HAP-1 (cell line): ENCODE measurements at places on chromosomes 5 and 9.
A peak's percentile ranks its signal among the peaks of the same experiment; 100 is the strongest.

GRCh38 chr5:151924564-151925301 lies at the start of gene GLRA1:
TSS of gene GLRA1 (minus strand) at chr5:151924851. CDS start at chr5:151924549, 302 bp downstream.
- peak; percentile 14 for DNase-seq

GRCh38 chr5:135376961-135377624 lies 21.9 kb downstream of the MACROH2A1 start:
- no peak for DNase-seq

GRCh38 chr5:69326365-69326764 lies 6.2 kb downstream of the CCDC125 start:
- no peak for DNase-seq

- DNase-seq: no peak
These were observed 10.6 kb upstream of the SLC2A6 start for GRCh38 chr9:133489253-133490190.

- no peak for DNase-seq
These were observed 136.9 kb upstream of the RFX3 start for GRCh38 chr9:3662671-3663070.

DNA sequence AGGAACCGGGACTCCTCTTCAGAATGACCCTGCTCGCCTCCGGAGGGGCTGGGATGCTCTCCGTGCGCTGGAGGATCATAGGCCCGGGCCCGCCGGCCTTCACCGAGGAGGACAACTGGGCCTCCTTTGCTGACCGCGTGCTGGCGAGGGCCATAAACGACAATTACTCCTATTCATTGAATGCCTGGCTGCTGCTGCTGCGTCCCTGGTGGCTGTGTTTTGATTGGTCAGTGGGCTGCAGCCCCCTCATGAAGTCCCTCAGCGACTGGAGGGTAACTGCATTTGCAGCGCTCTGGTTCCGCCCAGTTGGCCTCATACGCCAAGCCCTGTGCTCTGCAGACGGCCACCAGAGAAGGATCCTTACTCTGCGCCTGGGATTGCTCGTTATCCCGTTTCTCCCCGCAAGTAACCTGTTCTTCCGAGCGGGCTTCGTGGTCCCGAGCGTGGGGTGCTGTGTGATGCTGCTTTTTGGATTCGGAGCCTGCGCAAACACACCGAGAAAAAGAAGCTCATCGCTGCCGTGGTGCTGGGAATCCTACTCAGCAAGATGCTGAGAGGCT lies 16.6 kb downstream of the OR2V1 start:
- DNase-seq: no peak

DNA sequence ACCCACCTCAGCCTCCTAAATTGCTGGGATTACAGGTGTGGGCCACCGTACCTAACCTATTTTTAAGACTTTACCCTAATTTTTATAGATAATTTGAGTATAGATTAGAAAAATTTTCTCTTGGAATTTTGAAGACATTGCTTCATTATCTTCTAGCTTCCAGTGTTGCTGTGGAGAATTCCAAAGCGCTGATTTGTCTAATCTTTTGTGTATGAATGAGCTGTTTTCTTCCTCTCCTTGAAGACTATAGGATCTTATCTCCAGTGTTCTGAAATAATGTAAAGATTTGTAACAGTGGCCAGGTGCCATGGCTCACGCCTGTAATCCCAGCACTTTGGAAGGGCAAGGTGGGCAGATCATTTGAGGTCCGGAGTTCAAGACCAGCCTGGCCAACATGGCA lies 5.7 kb upstream of the SNX24 start:
- no peak for DNase-seq

GRCh38 chr5:103451261-103451660 lies 111.3 kb downstream of the NUDT12 start:
- peak; percentile 33 for DNase-seq

DNA sequence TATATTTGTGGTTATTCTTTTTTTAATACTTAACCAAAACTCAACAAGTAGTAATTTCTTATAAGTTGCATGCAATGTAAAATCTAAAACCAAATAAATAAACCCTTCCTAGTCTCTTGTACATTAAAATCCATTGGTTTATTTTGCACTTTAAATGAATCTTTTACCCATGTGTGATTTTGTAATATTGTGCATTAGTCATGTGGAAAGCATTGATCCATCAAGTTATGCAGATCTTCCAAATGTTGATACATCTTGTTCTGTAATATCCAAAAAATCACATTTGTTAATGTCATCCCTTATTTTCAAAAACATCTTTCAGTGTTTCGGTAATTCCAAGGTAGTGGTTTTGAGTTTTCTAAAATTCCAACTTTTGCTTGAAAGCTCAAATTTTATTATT lies 63.3 kb downstream of the CWC27 start:
- no peak for DNase-seq

DNA sequence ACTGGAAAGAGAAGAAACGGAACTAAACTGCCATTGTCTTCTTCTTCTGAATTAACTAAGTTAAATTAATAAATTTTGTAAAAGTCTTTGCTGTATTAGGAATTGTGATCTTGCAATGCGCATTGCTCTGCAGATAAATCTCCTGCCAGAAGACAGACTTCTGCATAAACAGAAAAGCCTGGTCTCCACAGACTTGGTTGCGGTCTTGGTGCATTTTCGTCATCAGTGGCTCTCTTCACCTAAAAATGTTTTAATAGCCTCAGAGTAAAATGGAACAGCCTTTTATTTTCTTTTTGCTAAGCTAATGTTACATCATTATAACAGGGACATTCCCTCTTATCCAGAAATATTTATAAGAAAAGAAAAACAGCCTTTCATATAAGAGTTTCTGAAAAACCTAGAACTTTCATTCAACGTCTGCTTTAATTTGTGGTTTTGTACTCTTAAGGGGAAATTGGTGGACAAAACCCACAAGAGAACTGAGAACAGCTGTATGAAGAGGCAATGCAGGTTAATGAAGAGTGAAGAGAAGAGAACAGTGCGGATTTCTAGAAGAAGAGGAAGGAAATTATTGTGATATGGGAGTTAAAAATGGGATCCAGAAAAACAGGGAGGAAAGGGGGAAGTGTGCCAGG lies 10.1 kb downstream of the IFNA5 start:
- DNase-seq: no peak

GRCh38 chr5:2895196-2895595 lies 143.7 kb upstream of the IRX2 start:
- no peak for DNase-seq

- no peak for DNase-seq
These were observed 160.4 kb downstream of the SPATA31D1 start for GRCh38 chr9:82148901-82149461.

- DNase-seq: no peak
These were observed 319.9 kb downstream of the RAB3C start for GRCh38 chr5:58902765-58903164.

DNA sequence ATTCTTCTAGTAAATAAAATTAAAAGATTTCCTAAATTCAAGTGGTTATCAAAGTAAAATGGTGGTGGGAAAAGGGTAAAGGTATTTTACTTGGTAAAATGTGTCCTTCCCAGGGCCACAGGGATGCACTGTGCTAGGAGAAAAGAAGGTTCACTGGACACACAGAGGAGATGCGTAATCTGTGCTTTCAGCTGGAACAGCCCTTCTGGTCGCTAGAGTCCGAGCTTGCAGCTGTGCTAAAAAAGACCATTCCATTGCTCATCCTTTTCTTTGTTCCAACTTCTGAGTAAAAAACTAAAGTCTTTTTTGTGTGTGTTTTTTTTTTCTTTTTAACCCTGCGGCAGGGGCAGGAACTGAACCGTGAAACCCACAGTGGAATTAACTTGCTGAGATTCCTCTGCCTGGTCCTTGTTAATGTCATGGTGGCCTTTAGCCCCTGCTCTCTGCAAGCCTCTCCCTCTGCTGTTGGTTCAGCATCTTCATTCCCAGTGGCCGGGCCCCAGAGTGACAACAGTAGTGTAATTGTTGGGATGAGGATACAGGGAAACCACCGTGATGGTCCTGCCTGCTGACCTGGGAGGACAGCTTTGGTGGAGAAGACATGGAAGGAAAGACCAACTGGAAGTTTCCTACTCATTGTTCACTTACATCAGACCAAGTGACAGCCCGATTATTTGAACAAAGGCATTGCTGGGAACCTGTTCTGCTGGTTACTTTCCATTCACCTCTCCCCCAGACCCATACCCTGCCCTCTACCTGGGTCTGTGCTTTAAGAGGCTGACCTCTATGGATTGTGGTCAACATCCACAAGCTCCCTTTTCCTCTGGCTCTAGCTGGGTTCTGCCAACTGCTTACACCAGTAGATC lies 31.9 kb upstream of the FSTL4 start:
- DNase-seq: no peak

- no peak for DNase-seq
These were observed 6.8 kb downstream of the FBP2 start for GRCh38 chr9:94586814-94587213.

GRCh38 chr5:157184117-157184670 lies 3.6 kb downstream of the ITK start:
- DNase-seq: no peak

DNA sequence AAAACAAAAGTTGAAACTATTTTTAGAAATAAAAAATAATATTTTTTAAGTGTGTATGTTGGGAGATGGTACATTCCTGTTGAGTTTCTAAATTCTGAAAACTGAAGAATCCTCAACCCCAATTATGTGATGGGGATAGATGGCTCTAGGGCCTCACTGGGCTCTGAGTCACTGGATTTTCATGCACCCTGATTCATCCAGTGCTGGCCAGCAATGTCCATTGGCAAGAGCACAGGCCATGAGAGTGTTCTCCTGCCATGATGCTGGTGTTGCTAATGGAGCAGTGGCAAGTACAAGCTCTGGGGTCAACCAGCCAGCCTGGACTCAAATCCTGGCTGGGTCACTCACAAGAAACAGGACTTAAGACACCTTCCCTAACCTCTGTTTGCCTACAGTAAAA lies 23.3 kb downstream of the SMIM23 start:
- no peak for DNase-seq

GRCh38 chr9:16870596-16871335 lies at the start of gene BNC2:
TSS of gene BNC2 (minus strand) at chr9:16870670. CDS start at chr9:16870648, 22 bp downstream.
- DNase-seq: peak; percentile 80

DNA sequence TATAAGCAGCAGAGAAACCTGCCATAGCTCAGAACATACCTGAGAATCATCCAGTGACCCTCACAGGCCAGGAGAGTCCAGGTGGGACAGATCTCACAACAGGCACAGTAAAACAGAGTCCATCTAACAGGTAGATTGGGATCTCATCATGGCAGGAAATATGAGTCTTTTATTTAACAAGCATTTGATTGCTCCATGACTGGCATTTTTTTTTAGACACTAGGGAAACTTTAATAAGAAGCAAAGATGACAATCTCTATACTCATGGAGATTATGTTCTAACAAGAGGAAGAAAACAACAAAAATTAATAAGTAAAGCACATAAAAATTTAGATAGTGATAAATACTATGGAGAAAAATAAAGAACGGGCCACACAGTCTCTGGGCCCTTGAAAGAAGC lies 12.5 kb upstream of the PUM3 start:
- DNase-seq: no peak

- DNase-seq: no peak
These were observed 39.4 kb upstream of the TCF7 start for GRCh38 chr5:134075102-134075501.

DNA sequence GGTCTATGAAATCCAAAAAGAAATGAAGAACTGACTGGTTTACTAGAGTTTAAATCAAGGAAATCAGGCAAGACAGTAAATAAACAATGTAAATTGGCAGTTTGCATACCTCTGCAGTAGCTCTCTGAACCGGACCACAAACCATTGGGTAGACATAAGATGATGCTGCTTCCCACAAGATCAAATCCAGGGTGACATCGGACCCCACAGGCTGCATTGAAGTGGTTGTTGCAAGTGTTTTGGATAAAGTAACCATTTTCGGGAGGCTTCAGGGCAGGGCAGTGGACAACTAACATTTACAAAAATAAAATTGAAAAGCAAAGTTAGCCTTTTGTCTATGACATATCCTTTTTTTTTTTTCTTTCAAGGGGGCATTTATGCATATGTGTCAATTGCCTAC lies 66.7 kb downstream of the SVEP1 start:
- no peak for DNase-seq

DNA sequence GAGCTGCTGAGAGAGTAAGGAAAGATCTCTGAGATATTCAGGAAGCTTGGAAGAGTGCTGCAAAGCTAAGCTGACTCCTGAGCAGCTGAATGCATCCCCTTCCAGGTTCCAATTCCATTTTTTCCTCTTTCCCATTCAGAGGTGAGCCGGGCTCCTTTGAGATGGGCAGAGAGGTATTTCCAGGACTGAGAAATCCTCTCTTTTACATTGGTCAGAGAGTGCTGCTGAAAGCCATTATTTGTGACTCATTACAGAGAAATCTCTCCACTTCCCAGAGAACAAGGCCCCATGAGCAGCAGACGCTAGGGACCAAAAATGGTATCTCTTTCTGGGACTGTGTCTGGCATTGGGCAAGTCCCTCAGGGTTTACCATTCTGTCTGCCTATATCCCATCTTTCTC lies 3.7 kb downstream of the MCTP1 start:
- DNase-seq: no peak

GRCh38 chr9:90103771-90104170 lies 499.0 kb downstream of the GADD45G start:
- DNase-seq: no peak

DNA sequence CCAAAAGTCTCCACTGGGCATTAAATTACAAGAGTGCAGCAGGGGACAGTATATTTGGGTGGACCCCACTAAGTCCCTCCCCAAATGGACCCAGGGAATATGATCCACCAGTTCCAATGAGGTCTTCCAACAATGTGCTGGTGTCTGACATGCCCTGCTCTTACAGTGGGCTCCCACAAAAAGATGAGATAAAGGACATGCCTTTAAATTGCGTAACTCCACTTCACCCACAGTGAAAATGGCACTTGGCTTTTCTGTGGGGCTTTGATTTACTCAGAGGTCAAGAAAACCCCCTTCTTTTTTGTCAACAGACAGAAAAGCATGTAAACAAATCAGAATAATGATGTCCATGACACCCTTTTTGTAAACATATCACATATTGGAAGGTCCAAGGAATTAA lies 336.5 kb downstream of the EBF1 start:
- no peak for DNase-seq

- peak; percentile 75 for DNase-seq
These were observed 24.8 kb downstream of the PTBP3 start for GRCh38 chr9:112308588-112308987.

DNA sequence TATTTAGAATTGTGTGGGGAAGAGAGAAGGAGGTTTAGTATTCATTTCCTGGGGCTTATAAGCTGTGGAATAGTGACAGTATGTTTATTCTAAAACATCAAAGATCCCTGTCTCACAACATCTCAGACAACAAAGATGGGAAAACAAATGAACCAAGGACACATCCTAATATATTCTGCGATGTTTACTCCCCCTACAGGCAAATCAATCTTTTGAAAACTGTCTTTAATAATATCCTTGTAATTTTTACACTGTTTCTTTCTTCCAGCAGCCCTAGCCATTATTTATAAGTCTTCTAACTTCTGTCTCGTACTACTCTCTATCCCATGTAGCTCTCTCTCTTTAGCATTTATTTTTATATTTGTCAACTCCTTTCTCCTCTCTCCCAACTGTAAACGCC lies 33.5 kb upstream of the TMEM252 start:
- DNase-seq: no peak

DNA sequence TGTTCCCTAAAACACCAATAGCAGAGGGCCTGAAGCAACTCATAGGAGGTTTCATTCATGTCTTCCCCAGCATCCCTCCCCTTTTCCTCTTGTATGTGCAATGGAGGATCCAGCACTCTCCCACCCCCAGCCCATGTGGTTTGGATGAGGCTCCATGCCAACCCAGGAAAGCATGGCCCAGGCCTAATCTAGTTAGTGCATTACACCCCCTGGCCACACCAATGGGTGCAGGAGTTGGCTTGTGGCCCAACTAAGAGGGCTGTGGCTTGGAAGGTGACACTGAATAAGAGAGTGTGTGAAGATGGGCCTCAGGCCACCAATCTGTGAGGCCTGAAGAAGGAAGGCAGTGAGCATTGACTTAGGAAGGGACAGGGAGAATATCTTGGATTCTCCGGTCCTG lies 70.8 kb upstream of the SMIM23 start:
- DNase-seq: no peak
